ENCODE measurements at places on chromosomes 1 and 21.

- DNase-seq, result no peak
Measured at GRCh38 chr1:173504268-173504667, 27.1 kb downstream of the PRDX6 start.

DNA sequence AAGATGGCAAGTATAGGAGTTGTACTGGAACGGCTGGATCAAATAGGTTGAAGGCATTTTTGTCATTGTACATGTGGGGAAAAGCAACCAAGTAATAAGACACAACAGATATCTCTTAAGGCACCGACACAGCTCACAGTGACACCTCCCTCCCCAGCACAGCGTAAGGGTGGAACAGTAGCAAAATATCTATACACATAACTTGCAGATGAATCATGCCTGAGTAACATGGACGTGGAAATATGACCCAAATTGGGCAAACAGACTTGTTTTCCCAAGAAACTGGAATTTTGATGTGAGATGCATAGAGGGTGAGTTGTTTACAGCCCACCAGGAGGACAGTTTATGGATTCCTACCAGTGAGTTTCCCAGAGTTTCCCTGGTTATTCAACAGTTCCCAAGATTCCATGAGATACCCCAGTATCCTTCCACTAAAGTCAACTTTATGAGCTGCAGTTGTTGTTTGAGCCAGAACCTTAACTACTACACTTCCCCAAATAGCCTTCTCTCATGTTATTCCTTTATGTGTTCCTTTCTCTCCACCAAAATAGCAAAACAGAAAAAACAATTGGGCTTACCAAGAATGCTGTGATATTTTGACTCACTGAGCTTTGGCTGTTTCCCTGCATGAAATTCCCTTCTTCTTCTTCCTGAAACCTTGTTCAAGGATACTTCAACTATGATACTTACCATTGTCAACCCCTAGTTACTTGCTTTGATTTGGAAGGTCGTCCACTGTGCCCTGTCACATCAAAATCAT, 7.1 kb upstream of the DR1 start:
- DNase-seq, result no peak

- DNase-seq, result no peak
Measured at GRCh38 chr1:93993731-93994130, 84.5 kb upstream of the GCLM start.

DNA sequence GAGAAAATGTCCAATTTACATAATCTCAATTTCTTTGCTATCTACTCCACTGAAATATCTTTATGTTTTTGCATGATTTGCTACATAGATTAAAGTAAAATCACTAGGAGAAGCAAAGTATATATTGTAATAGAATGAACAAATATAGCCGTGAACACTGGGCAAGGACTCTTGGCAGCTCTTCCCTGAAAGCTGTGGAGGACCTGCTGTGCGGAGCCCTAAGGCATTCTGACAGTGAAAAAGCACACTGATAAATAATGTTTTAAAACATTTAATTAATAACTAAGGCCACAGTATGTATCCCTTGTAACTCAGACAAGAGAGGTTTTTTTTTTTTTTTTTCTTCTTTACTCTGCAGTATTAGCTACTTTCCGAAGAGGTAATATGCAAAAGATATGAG, 256.1 kb upstream of the DPYD start:
- DNase-seq, result no peak

DNA sequence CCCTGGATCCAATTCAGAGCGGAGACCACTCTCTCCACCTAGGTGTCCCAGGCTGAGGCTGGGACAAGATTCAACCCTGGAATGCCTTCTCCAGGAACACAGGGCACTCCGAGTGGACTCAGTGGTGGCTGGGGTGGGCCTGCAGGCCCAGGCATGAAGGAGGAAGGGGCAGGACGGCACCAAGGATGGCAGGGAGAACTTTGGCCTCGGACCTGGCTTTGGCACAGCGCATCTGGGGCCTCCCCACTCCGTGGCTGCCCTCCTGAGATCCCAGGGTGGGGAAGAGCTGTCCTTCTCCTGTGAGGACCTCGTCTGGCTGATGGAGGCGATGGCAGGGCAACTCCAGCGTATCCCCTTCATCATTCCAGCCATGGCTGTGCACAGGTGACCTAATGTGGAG, 35.6 kb downstream of the DHCR24 start:
- DNase-seq, result no peak

DNA sequence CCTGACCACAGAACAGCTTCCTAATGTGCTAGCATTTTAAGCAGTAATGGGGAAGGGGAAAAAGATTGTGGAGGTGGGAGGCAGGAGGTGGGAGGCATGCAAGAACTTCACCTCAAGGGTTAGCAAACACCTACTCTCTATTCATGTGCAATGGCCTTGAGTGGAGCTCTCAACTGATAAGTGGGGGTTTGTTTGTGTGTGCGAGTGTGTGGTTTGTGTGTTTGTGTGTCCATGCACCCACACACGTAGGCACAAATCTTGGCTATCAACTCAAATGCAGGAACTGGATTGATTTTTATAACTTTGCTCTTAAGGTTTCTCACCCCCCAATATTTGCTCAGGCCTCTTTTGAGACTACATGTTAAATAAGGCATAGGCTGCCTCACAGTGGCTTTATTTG, 78.6 kb downstream of the SYT6 start:
- DNase-seq, result no peak

GRCh38 chr1:11013160-11013531, 692 bp downstream of the TARDBP start:
- no peak for DNase-seq

DNA sequence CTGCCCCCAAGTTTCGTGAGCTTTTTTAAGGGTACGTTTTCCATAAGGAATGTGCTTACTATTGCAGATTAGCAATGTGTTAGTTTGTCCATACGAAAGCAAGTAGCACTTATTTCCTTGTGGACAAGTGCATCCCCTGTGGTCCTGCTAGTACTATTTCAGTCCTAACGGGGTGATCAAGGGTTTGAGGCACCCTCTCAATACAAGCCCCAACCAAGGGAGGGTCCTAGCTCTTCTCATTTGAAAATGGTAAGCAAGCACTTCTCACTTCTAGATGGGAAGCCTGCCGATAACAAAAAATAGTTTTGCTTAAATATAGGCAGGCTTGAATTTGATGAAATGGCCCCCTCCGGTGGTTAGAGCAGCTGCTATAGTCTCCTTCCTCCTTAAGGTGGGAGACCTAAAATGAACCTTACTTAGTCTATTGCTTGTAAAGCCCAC, 64.0 kb upstream of the HMCN1 start:
- peak; percentile 35 for DNase-seq

- no peak for DNase-seq
Measured at GRCh38 chr21:29430576-29430975, 131.9 kb downstream of the BACH1 start.

DNA sequence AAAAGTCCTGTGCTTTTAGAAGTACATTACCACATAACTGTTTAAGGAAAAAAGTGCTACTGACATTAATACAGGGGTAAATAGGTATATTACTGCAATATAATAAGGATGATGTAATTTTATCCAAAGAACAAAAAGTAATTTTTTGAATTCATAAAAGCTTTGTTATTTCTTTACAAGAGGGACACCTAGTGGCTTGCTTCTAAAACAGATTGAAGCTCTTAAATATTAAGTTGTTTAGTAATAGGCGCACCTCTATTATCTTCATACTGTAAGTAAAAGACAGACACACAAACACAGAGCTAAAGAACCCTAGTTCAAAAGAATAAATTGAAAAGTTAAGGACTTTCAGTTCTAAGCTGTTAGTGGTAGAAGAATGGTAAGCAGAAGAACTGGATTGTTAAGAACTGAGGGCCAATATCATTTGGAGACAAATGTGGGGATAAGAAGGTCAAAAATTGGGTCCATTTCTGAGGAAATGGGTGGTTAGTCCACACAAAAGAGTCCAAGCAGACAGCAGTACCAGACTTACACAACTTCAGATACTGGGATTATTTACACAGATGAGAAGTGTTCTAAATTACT, 15.4 kb downstream of the ZNHIT6 start:
- no peak for DNase-seq

- no peak for DNase-seq
Measured at GRCh38 chr1:199758626-199759255, 268.8 kb upstream of the NR5A2 start.

DNA sequence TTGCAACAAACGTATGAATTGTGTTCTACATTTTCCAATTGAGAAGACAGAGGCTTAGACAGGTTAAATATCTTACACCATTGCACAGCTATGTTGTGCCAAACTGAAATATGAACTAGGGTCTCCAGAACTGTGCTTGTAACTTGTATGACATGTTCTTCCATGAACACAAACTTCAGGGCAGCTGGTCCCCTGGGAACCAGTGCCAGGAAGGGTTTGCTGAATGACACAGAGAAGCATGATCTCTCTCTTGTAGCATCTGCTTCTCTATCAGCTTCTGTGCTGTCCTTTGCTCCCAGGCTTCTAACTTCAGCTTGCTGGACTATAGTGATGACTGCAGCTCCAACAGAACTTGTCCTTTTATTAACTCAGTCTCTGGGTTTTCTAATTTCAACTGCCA, 385.5 kb downstream of the SIPA1L2 start:
- no peak for DNase-seq

GRCh38 chr1:204941421-204942338, 71.0 kb downstream of the NFASC start:
- DNase-seq, result peak; percentile 53

- DNase-seq, result no peak
Measured at GRCh38 chr1:17014671-17015567, 3.2 kb upstream of the ATP13A2 start.

DNA sequence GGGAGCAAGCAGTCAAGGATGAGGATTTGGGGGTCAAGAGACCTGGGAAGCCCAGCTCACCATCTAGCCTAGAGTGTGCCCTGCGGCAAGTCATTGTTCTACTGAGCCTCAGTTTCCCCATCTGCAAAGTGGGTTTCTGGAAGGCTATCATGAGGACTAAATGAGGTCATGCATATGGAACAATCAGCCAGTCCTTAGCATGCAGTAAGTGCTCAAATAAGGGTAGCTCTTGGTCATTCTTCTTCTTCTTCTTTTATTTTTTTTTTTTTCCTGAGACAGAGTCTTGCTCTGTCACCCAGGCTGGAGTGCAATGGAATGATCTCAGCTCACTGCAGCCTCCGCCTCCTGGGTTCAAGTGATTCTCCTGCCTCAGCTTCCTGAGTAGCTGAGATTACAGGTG, 99.9 kb upstream of the RUNX3 start:
- DNase-seq, result no peak

DNA sequence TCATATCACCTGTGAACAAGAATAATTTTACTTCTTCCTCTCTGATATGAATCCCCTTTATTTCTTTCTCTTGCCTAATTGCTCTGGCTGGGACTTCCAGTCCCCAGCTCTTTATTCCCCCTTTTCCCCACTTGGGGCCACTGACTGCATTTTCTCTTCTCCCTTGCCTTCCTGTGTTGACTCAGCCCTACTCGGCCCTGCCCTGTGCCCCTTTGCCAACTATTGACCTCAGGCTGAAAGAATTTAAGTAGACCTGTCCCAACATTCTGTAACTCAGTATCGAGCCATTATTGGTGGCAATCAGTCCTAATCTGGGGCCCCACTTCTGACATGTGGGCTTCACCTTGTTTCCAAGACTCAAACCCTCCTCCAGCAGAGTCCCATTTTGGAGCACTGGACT, 60.6 kb upstream of the STUM start:
- DNase-seq, result no peak

Measured in activated CD4-positive, alpha-beta T cell treated with anti-CD3 and anti-CD28 coated beads, Interleukin-2, Interleukin-4, amounts not matched to agents 100 ng/mL and 50 ng/mL, durations not matched to agents 16 hours and 8 hours (primary cell).